ENCODE measurements at places on chromosomes 5 and 9.

GRCh38 chr5:157568222-157568621, 7.4 kb downstream of the ADAM19 start:
- DNase-seq, result no peak

DNA sequence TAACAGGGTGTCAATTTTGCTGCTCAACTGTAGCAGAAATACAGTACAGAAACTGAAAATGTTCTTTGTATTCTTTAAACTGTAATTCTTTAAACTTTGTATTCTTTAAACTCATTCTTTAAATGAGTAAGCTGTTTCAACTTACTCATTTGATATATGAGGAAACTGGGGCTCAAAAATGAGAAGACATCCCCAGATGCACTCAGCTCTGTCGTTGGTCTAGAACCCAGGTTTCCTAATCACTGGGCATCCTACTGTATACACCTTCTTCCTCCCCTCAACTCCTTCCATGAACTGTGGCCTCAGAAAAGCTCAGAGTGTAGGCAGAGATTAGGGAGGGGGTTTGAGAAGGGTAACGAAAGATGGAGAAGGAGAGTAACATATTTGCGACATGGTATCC, 136.5 kb upstream of the MAST4 start:
- no peak for DNase-seq

- DNase-seq, result peak; percentile 1
These were observed 1.0 kb upstream of the SAP30L start for GRCh38 chr5:154444556-154445421.

DNA sequence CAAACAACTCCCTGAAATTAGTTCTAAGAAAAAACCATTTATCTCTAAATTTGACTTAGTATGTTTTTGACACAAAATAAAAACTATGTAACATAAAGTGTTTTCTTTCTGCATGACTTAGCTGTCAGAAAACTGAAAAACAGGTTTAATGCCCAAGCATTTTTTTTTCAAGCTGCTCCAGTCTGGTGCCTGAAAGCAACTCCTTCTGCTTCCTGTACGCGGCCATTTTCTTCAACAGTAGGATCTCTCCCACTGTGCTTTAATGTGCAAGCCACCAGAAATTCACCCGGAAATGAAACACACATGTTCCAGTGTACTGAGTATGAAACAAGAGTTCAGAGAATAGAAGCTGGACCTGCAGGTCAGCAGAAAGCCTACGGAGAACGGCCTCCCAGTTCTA, 161.2 kb downstream of the MED27 start:
- no peak for DNase-seq

GRCh38 chr9:135811801-135812200, 95.5 kb downstream of the CAMSAP1 start:
- DNase-seq, result no peak

- no peak for DNase-seq
These were observed 63.6 kb upstream of the TNPO1 start for GRCh38 chr5:72752909-72753308.

- DNase-seq, result no peak
These were observed 24.2 kb upstream of the MACIR start for GRCh38 chr5:103234239-103234975.

- DNase-seq, result no peak
These were observed 177.9 kb downstream of the MELK start for GRCh38 chr9:36750630-36751029.

- DNase-seq, result no peak
These were observed 9.6 kb downstream of the PIP5K1B start for GRCh38 chr9:68714416-68715180.

DNA sequence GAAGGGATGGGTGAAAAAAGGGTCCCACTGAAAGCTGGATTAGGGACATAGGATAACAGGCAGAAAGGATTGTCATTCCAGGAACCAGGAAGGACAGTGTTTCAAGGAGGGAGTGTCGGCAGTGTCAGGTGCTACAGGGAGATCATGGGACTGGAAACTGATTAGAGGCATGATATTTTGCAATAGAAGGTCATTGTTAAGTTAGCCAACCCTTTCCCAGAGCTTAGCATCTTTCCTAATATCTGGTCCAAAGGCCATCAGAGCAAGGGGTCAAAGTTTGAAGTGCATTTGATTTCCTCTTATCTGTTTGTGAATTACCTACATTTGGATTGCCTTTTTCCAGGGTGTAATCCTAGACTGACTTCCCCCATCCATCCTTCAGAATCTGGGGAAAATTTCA, 91.3 kb downstream of the DOCK2 start:
- DNase-seq, result no peak

DNA sequence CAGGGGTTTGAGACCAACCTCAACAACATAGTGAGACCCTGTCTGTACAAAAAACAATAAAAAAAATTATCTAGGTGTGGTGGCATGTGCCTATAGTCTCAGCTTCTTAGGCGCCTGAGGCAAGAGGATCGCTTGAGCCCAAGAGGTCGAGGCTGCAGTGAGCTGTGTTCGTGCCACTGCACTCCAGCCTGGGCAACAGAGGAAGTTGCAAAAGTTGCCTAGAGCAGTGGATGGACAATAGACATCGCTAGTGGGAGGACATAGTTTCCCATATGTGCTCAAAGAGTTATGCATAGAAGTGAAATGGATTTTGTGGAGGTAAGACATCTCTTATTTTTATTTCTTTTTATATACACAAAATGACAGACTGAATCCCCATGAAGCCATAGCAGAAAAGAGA, 19.0 kb downstream of the HNRNPK start:
- DNase-seq, result no peak

DNA sequence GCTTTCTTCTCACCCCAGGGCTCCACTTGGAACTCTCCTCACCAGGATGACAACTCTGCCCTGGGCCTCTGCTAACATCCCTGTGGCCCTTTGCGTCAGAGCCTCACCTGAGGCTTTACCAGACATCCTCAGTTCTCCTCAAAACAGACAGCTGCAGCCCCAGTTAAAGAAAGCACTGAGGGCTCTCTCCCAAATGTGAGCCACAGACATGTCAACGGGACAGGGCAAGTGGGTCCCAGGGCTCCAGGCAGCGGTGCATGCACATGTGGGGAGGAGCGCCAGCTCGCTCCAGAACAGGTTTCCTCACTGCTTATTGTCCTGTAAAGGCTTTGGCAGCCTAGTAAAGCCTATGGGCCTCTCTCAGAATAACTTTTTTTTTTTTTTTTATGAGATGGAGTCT, 37.3 kb downstream of the IPPK start:
- no peak for DNase-seq

GRCh38 chr9:88523056-88523455, 11.9 kb upstream of the NXNL2 start:
- DNase-seq, result no peak

- no peak for DNase-seq
These were observed 192.9 kb downstream of the RAB3C start for GRCh38 chr5:58775701-58776262.
